ENCODE measurements at places on chromosomes 12 and 14.

GRCh38 chr14:73744175-73744867, 30.1 kb upstream of the PNMA1 start:
- peak; percentile 33 for DNase-seq

DNA sequence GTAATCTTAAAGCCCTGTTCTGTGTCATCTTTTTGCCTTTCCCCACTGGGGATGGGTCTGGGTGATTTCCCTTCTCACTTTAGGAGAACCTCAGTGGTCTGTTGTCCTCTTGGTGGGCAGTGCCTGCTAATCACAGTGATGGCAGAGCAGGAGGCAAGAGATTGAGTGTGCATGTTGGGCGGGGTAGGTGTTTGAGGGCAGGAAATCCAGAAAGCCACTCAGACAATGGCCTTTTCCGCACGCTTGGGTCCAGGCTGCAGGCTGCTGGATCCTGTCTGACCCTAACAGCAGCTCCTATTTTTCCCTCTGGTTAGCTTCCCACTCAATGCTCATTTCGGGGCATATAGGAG, 13.7 kb upstream of the ITGA5 start:
- no peak for DNase-seq

- no peak for DNase-seq
Observed at GRCh38 chr14:48786498-48786897, 799.7 kb downstream of the RPS29 start.

GRCh38 chr12:22083167-22083566, 37.1 kb downstream of the CMAS start:
- DNase-seq = peak; percentile 59

DNA sequence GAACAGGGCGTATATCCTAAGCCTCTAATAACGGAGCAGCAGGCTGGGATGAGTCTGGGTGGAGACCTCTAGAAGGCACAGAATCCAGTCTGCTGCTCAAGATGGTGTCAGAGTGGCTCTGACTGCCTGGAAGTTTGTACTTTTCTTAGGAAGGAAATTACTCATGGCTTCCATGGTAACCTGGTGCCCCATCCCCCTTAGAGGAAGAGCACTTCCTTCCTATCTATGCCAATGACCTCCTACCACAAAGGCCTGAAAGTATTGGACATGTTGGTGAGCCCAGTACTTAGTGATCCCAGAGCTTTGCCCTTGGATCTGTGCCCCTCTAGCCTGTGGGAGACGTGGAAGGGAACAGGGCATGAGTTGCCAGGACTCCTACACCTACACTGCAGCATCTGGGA, 1.5 kb downstream of the BATF start:
- no peak for DNase-seq

GRCh38 chr14:65574611-65575010, 162.1 kb downstream of the FUT8 start:
- no peak for DNase-seq
